PC-3 (cell line): ENCODE measurements at places on chromosomes 7 and 10. TPM values are rescaled to one million over a fixed set of nuclear protein-coding genes. Genes with fewer than 3 reads are reported as not detected.

DNA sequence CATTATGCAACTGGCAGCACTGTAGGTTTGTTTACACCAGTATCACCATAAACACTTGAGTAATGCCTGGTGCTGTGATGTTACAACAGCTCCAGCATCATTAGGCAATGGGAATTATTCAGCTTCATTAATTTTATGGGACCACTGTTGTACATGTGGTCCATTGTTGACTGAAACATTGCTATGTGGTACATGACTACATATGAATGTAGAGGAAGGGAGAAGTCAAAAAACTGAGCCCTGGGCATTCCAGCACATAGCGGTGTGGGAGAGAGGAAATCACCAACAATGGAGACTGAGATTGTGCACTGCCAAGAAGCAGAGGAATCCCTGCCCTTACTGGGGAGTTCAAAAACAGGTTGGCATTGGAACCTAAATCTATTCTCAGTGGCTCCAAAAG, 89.0 kb downstream of the TRIM24 start:
- no peak for DNase-seq

GRCh38 chr10:66378117-66378876, 547.5 kb upstream of the LRRTM3 start:
- peak; percentile 98 for DNase-seq

DNA sequence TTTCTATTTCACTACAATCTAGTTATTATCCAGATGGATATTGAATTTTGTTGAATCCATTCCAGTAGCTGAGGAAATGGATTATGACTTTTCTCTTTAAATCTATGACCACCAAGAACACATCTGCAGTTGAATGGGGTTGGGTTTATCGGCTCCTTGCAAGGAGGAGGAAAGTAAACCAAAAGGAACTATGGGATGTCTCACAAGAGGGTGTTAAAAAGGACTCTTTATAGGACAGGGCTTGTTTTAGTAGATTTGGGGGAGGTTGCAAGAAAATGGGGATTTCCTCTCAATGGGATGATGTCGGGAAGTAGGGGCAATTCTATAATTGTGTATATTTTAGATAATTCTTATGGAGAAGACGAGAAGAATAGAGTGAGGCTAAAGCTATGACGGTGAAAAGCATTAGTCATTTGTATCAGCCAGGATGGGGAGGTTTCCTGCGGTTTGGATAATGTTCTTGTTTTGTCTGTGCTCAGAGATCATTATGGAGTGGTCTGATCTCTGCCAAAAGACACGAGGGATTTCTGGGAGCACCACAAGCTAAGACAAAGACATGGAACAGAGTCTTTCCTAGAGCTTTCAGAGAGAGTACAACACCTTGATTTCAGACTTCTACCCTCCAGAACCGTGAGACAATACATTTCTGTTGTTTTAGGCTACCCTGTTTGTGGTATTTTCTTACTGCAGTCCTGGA, 5.3 kb upstream of the LRRC61 start:
- DNase-seq: no peak

- DNase-seq: no peak
Measured at GRCh38 chr7:123789817-123790216, 41.0 kb upstream of the WASL start.

GRCh38 chr7:48759431-48760080, 164.8 kb upstream of the CDC14C start:
- DNase-seq: no peak

Gene CDC14C
- total RNA-seq: not detected in 2 replicates

Gene CFTR
- not detected in 2 replicates for total RNA-seq
